ENCODE measurements at places on chromosomes 5 and 9.
A peak's percentile ranks its signal among the peaks of the same experiment; 100 is the strongest.

DNA sequence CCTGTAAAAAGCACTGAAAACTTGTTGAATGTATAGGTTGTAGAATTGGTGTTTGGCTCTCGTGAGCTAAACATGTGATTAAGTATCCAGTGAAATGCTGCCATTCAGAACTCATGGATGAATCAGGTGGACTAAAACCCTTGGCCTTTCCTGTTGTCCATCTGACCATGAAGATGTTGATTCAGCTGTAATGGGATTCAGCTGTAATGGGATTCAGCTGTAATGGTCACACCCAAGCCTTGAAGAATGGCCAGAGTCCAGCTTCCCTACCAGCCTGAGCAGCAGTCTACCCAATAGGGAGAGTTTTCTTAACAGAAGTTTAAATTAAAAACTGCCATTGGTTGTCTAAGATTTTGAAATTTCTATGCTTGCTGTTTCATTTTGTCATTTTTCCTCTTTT lies 18.1 kb downstream of the MAMDC2 start:
- no peak for DNase-seq

GRCh38 chr9:130034570-130034969 lies 8.4 kb downstream of the FNBP1 start:
- DNase-seq = no peak

GRCh38 chr9:92292338-92293074 lies 991 bp downstream of the IARS1 start:
- no peak for DNase-seq

DNA sequence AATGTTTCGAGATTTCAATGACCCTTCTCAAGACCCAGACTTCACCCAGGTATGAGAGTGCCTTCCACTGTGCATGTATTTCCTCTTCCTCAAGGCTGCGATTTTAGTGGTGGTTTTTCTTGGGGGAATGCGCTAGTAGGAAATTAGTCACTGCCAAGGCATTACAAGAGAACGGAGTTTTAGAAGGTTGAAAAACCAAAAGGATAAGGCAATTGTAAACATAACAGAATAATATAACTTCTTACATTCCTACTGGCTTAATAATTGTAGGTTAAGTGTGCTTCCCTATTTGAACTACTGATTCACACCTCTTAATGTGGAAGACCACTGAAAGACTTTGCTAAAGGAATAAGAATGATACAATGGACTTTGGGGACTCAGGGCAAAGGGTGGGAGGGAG lies 38.9 kb downstream of the ACO1 start:
- no peak for DNase-seq

GRCh38 chr5:98482321-98483300 lies 290.9 kb upstream of the RGMB start:
- no peak for DNase-seq

- no peak for DNase-seq
Observed at GRCh38 chr5:98923966-98924365, 4.8 kb downstream of the CHD1 start.

GRCh38 chr9:107251756-107252322 lies 31.2 kb upstream of the RAD23B start:
- no peak for DNase-seq

DNA sequence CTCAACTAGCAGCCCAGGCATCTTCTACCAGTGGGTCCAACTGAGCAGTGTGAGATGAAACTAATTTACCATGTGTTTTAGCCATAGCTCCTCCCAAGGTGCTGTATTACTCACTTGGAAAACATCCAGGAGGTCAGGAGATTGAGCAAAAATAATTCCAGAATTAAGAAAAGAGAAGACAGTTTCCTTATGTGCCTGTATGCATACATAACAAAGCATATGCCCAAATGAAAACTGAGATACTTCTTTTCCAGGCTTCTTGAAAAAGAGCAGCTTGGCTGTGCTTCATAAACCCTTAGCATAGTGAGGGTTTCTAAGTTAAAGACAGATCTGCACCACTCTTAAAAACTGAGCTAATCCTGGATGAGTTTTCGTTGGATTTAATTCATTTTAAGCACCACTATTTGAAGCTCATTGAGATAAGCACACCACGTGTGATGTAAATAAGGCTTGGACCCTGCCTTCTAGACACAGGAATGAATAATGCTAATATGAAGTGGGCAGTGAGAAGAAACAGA lies 119.4 kb downstream of the ADAMTS12 start:
- DNase-seq = no peak

DNA sequence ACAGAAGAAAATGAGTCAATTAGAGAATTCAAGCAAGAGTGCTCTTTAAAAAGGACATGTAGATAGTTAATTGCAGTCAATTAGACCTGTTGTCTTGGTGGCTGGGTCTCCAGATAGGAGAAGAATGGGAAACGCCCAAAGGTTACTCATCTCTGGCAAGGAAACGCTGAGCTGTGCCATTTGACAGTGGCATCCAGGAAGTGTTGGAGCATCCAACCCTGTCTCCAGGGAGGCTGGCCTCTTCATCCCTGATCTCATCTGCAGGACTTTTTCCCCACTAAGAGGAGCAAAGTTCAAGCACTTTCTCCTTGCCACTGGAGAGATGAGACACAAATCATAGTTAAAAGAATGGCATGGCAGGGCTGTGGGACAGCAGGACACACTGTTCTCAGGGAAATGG lies 111.7 kb upstream of the MSX2 start:
- DNase-seq = no peak

DNA sequence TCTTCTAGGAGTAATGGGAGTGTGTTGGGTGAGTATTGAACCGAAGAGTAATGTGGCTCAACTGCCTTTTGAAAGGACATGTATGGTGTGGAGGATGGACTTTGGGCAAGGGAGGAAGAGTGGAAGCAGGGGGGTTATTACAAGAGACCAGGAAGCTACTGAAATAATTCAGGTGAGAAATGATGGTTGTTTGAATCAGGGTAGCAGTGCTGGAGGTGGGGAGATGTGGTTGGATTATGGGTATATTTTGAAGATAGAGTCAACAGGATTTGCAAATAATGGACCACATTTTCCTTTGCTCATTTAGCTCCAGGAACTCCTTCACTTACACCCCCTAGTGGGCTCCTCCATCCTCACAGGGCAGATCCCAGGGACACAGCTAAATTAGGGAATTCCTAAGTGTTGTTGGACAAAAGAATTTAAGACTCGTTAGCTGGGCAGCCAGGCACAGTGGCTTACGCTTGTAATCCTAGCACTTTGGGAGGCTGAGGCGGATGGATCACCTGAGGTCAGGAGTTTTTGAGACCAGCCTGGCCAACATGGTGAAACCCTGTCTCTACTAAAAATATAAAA lies 1.2 kb upstream of the SLC4A9 start:
- DNase-seq = no peak

- peak; percentile 76 for DNase-seq
Observed at GRCh38 chr5:8457187-8458037, 588.5 kb downstream of the MTRR start.

GRCh38 chr5:77437194-77437593 lies 54.9 kb downstream of the WDR41 start:
- no peak for DNase-seq

DNA sequence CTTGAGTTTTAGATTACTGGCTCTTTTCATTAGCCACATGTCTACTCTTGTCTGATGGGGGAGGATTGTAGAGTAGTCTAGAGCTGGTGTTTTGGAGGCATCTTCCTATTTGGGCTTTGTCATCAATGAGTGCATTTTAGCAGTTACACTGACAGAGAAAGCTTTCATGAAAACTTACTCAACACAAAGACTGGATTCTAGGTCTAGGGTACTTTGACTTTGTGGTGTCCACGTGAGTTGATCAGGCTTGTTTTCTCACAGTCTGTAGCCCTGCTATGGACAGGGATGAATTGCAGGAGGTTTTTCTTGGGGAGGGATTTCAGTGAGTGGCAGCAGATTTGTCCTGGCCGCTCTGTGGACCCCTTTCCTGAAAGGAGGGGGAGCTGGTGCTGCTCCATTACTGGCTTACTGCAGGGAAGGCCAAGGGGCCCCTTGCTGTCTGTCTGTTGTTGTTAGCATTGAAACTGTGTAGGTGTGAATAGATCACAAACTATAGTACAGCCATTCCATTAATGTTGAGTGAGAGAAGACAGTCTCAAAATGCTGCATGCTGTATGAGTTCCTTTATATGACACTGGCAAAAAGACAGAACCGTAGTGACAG lies 6.6 kb downstream of the TRIO start:
- DNase-seq = no peak

DNA sequence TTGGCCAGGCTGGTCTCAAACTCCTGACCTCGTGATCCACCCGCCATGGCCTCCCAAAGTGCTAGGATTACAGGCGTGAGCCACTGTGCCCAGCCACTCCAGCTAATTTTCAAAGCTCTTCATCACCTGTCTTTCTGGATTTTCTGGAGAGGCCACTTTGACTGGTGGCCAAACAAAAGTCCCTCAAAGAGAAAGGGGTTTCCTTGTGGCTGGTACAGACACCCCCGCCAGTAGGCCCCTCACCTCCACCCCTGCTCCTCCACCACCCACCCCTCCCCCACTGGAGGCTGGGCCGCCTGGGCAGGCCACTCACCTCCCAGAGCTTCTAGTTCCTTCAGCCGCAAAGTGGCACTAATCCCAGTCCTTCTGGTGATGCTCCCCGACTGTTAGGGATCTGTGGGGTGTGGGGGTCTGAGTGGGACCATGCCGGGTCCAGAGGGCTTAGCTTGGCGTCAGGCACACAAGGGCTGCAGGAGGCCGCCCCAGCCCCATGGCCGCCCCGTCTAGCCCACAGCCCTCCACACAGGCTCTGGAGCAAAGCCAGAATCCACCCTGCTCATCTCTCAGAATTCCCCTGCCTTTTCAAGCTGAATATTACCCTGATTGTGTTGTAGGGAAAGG lies 182.0 kb upstream of the IER5L start:
- DNase-seq = no peak

DNA sequence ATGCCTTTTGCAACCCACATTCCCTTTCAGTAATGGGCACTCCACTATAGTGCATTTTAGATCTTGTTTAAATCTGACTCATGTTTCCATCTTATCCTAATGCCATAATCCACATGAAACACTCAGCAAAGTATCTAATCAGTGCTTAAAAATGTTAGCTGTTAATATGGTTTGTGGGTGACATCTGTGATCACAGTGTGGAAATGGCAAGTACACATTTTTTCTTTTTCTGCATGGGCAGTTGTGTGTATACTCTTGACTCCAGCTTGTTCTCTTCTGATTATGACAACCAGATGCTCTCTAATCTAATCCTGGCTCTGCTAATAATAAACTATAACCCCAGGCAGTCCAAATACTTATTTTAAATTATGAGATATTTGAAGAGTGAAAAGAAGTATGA lies 103.3 kb downstream of the EDIL3 start:
- DNase-seq = no peak

- no peak for DNase-seq
Observed at GRCh38 chr5:90475436-90475980, 844 bp downstream of the POLR3G start.

DNA sequence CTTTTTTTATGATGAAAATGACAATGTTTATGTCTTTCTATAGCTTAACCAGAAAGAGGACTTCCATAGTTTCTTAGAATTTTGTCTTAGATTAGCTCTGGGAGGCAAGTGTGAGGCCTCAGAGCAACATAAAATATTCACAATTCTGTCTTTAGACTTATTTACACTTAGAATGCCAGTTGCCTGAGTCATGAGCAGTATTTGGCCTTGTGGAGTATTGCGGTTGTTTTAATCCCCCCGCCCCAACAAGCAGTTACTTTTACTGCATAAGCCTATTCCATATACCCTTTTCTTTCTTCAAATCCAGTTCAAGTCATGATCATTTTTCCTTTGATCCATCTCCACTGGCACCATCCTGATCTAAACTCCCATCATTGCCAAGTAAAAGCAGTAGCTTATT lies 198.0 kb upstream of the EGFLAM start:
- no peak for DNase-seq

GRCh38 chr9:133534346-133535291 lies at the start of gene ADAMTSL2:
ADAMTSL2 (plus strand) TSS chr9:133534704; CDS start chr9:133536713, 2,009 bp downstream.
- peak; percentile 56 for DNase-seq

GRCh38 chr9:131227112-131227958 lies 49.0 kb downstream of the FAM78A start:
- no peak for DNase-seq

GRCh38 chr9:132486706-132487350 lies 76.8 kb downstream of the CFAP77 start:
- DNase-seq = no peak

DNA sequence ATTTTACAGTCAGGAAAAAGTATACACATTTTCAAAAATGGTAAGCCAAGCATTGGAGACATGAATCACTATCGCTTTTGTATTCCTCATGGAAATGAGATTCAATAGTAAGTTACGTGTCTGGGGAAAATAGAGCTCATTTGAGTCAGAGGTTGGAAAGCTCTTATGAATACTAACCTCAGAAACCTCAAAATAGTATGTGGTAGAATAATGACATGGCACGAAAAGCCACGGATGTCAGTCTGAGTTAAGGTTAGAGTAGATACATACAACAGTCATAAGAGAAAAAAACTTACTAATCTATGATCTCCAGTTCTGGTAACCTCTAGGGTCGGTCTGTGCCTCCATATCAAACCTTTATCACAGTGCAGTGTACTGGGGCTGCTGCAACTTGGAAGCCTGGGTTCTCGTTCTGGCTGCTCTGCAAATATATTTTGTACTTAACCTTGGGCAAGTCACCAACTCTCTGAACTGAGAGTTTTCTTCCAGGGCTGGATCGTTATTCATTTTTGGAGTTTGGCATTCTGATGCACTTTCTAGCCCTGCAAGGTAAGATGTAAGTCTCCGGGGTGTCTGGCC lies 31.8 kb downstream of the MAP1B start:
- no peak for DNase-seq

GRCh38 chr9:127089631-127090081 lies 32.8 kb downstream of the ANGPTL2 start:
- no peak for DNase-seq

GRCh38 chr5:170427672-170428236 lies 38.6 kb upstream of the KCNMB1 start:
- no peak for DNase-seq

DNA sequence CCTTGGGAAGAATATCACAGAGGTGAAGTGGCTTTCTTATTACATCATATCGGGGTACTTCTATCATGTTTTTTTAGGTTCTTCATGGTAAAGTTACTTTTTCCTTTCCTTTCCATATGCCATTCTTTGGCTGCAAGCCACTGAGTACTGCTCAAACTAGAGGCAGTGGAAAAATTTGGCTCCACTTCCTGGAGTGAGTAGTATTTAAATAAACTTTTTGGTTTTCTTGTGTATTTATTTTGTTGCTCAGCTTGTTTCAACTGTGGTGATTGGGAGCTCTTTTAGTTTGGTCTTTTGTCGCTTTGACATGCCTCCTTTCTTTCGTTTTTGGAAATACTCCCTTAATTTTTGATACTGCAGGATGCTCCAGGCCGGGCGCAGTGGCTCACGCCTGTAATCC lies 69.8 kb downstream of the WDR70 start:
- DNase-seq = no peak

- no peak for DNase-seq
Observed at GRCh38 chr5:96072138-96072790, 110.6 kb upstream of the ELL2 start.

DNA sequence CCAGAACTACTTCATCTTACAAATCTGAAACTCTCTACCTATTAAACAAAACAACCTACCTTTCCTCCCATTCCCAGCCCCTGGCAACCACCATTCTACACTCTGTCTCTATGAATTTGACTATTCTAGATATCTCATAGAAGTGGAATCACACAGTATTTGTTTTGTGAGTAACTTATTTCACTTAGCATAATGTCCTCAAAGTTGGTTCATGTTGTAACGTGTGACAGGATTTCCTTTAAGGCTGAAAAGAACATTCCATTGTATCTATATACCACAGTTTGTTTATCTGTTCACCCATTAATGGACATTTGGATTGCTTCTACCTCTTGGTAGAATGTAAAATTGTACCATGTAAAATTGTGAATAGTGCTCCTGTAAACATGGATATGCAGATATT lies 70.1 kb upstream of the NXNL2 start:
- DNase-seq = no peak

- peak; percentile 47 for DNase-seq
Observed at GRCh38 chr9:94002316-94003140, 47.4 kb upstream of the BARX1 start.
